ENCODE measurements at places on chromosomes 5 and 9.
A peak's percentile ranks its signal among the peaks of the same experiment; 100 is the strongest.

- no peak for DNase-seq
Observed at GRCh38 chr5:39016587-39017275, 57.5 kb downstream of the RICTOR start.

- no peak for DNase-seq
Observed at GRCh38 chr5:176454724-176455394, 6.7 kb downstream of the FAF2 start.

GRCh38 chr5:91277093-91277626, 106.0 kb downstream of the ARRDC3 start:
- peak; percentile 27 for DNase-seq

DNA sequence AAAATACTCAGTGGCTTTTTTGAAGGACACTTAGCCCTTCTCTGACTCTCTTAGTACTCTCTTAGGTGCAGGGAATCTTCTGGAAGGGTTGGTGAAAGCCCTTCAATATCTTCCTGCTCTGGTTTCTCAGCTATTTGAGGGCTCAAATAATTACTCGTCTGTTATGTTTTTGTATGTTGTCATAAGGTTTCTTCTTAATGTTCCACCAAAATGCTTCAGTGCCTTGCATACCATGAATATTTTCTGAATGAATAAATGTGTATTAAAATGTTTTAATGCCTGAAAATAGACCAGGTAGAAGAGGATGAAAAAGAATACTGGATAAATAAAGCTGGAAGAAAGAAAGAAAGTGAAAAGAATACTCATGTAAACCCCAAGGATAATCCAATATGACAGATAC, 124.3 kb downstream of the STK32A start:
- DNase-seq = no peak

DNA sequence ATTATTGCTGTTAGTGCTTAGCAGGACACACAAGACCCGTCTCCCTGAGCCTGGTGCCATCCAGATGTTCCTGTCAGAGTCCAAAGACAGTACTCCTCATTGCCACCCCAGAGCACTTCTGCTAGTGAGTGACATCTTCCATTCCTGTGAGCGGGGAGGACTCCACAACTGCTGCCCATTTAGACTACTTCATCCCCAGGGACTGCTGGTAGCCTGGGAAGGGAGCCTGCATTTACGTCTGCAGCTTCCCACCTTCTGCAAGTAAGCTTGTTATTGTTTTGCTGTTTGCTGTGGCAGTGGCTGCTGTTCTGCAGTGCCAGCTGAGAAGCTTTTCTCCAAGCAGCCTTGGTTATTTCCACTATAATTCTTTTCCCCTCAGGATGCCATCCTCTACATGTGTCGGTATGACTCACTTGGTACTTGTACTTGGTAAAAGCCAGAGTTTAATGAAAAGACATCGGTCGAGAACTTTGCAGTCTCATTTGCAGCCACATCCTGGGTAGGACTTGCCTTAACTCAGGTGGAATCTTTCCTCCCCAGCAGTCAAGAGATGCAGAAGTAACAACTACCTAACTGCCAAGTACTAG, 10.6 kb upstream of the MAP1B start:
- DNase-seq = no peak

DNA sequence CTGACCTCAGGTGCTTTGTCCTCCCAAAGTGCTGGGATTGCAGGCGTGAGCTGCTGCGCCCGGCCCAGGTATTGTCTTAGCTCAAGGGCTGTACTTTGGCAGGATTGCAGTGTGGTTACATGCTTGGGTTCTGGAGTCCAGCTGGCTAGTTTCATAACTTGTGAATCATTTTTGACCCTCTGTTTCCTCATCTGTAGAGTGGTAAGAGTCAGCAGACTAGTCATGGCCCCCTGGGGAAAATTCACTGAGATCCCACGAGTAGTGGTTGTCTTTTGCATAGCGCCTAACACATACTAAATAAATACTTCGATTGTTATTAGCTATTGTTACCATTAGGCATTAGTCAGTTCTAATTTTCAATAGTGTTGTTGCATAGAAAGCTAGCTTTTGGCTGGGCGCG, 14.3 kb downstream of the PTPA start:
- no peak for DNase-seq

DNA sequence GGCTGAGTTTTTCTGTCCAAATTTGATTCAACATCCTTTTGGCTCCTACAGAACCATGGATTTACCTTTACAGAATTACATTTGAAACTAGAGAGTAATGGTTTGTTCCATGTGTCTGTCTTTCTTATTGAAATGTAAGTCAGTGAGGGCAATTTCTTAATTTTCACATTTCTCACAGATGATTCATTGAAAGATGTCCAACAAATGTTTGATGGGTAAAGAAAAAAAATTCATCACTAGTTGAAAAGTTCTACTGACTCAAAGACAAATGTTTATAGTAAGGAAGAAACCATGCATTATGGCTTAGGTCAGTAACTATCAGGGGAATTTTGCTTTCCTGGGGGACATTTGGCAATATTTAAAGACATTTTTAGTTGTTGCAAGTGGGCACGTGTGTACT, 131.6 kb upstream of the TRPM3 start:
- DNase-seq = no peak

Data from cardiac muscle cell (in vitro differentiated cells and primary cell).